ENCODE measurements at places on chromosomes 7 and 10. TPM values are rescaled to one million over a fixed set of nuclear protein-coding genes. Genes with fewer than 3 reads are reported as not detected.

The MACC1 gene
- total RNA-seq = not detected

The TAS2R5 gene
- 0.65 TPM for total RNA-seq

The KIAA1217 gene
- total RNA-seq = 1.9 TPM

The ARMH3 gene
- total RNA-seq = 13.7 TPM

The MET gene
- 91.6 TPM for total RNA-seq

The LIPK gene
- not detected for total RNA-seq

The OPN1SW gene
- not detected for total RNA-seq
